HuH-7 (cell line): ENCODE measurements at places on chromosomes 1 and 21.

GRCh38 chr1:119784191-119784781 lies 15.6 kb upstream of the HMGCS2 start:
- peak; percentile 45 for DNase-seq

DNA sequence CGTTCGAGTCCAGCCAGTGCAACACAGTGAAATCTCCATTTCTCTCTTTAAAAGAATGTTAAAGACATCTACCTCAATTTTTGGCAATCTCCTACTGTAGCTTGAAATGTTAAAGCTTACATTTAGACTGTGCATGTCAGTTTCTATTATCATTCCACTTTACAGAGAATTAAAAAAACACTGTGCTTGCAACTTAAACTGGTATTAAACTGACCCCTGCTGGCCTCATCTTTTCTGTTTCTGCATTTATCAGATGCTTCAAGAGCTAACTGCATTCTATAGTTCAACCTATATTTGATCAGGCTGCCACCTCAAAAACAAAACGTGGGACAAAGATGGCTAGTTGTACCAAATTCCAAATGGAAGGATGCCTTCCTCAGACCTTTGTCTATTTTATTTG lies 226.5 kb downstream of the SMYD3 start:
- no peak for DNase-seq

DNA sequence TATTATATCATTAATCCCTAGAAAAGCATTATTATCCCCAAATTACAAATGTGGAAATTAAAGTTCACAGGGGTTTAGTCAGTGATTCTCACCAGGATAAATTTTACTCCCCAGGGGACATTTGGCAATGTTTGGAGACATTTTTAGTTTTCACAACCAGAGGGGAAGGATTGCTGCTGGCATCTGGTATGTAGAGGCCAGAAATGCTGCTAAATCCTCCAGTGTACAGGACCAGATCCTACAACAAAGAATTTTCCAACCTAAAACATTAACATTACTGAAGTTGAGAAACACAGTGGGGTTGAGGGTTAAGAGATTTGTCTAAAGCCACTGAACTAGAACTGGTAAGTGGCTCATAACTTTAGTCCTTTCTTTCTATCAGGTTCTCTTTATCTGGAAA lies 162.0 kb upstream of the SYT6 start:
- no peak for DNase-seq

- no peak for DNase-seq
Measured at GRCh38 chr1:161848676-161849075, 82.6 kb downstream of the ATF6 start.

GRCh38 chr1:198462365-198463019 lies 78.0 kb downstream of the ATP6V1G3 start:
- no peak for DNase-seq

GRCh38 chr1:185367218-185367617 lies 50.2 kb upstream of the IVNS1ABP start:
- DNase-seq = no peak

- no peak for DNase-seq
Measured at GRCh38 chr1:3366126-3367051, 88.1 kb upstream of the ARHGEF16 start.

DNA sequence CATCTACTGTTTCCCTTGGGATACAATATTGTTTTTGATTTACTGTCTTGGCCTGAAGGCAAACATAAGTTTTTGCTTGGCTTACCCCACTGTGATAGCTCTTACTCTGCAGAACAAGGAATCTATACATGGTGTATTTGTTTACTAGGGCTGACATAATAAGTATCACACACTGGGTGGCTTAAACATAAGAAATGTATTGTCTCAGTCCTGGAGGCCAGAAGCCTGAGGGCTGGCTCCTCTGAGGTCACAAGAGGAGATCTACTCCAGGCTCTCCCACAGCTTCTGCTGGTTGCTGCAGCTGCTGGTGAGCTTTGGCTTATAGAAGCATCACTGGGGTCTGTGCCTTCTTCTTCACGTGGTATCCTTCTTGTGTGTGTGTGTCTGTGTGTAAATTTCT lies 30.7 kb upstream of the IGSF5 start:
- no peak for DNase-seq

DNA sequence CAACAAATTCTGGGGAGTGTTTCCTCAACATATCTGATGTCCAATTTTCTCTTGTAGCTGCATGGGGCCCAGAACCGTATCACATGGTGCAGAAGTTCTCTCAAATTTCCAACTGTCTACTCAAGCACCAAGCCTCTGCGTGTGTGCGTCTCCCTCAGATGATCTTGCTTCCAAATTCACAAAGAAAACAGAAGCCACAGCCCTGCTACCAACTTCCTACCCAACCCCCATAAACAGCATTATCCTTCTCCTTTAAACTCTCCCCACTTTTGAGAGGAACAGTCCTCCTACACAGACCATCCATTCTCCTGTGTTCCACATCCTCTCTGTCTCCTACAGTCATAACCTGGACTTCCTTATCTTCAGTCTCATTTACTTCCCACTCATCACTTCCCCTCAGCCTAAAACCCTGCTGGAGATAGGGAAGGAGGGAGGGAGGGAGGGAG lies 354.1 kb downstream of the SMYD3 start:
- DNase-seq = no peak

DNA sequence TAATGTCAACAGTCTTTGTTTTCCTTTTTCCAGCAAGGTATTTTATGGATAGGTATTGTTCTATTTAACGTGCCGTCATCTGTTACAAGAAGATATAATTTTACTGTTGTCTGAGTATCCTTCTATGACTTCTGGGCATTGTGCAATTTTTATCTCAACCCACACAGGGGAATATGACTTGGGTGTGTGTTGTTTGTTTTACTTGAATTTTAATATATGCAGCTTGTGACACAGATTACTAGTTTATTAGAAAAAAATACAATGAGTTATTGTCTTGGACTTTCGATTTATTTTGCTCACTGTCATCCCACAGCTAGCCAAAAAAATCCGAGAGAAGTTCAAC lies 111.9 kb downstream of the CACHD1 start:
- DNase-seq = no peak

DNA sequence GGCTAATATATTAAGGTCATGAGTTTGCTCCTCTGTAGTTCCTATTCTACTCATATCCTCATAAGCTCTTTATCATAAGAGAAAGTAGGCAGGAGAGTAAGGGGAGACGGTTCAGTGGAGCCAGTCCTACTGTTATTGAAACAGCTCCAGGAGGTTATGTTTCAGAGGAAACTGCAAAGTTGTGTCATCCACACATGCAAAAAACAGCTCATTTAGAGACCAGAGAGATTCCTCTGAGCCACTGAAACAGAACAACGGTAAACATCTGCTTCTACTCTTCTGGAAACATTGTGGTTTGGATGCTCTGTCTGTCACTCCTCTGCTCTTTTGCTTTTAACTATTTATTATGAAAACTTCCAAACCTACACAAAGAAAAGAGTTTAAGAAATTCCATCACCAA lies 66.3 kb upstream of the PPP2R5A start:
- no peak for DNase-seq

DNA sequence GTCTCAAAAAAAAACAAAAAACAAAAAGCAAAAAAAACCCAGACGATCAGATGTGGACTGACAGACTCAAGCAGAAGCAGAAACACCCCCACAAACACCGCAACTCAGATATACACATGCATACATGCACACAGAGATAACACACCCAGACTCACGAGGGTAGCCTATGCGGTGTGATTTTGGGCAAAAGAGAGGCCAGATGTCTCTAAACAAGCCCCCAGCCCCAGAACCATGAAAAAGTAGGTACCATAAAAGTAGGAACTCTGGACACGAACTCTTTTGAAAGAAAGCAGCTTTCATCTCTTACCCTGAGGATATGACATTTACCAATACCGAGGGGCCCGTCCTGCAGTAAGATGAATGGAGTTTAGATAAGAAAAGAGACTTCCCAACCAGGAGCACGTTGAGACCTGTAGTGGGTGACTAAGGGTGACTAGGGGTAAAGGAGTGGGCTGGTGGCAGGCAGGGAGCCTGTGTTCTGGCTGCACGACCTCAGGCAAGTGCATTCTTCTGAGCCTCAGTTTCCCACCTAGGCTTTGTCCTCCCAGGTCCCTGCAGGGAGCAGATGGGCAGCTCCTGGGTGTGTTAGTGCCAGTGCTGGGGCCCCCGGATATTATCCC lies 1.5 kb upstream of the TINAGL1 start:
- no peak for DNase-seq

GRCh38 chr1:33660244-33660643 lies 187.8 kb downstream of the ZSCAN20 start:
- no peak for DNase-seq

DNA sequence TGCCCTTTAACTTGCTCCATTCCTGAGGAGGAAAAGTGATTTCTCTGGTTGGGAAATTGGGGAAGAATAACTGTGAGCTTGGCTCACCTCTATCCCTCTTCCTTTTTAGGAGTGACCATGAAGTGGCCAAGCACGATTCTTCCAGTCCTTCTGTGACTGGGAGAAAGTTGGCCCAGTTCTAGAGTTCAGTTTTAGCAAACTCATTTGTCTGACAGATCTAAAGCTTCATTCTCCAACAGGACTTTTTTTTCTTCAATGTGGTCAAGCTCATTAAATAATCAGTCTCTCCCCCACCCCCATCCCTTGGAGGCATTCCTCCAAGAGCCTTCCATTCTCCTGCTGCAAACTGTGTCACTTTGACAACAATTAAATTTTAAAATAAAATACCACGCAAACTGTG lies 6.4 kb upstream of the AGL start:
- DNase-seq = no peak
